Activated CD8-positive, alpha-beta memory T cell treated with anti-CD3 and anti-CD28 coated beads for 48 hours (primary cell): ENCODE measurements at places on chromosomes 3 and 15.

DNA sequence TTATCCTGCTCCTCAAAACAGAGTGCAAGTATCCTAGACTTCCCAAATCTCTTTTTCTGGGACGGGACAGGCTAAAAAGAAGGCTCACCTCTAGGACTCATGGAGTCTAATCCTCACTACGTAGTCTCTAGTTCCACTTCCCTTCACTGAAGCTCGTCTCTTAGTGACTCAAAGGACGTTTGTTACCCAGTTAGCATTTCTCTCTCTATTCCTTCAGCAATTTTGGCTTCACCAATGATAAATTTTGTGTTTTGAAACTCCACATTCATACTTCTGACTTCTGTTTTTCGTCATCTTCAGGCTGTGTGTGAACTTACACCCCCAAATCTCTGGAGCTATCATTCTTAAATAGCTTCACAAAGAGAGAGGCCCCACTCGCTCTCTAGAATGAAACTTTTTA lies 627.1 kb downstream of the NAALADL2 start:
- DNase-seq: no peak

DNA sequence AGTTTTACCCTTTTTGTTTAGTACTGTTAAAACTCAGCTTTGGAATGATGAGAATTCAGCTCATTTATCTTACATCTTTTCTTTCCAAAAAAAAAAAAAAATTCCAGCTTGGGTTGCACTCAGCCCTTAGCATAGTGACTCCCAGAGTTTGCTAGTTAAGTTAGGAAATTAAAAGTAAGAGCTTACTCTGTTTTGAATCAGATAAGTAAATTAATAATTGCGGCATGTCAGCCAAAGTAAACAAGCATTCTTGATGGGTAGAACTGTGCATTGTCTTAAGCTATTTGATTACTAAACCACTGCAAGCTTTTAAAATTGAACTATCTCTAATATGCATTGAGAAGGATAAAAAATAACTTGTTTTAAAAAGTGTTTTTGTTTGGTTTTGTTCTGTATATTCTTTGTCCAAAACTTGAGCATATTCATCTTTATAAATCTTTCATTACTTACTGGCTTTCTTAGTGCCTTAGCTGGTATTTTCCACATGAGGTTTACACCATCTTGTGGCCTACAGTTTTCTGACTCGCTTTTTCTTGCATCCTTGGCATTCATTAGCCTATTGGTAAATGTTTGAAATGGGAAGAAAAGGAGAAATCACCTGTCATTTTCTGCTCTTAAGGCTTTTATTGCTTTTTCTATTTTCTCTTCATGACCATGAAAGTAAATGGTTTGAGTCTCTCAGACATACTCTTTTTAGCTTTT lies 107.6 kb downstream of the FILIP1L start:
- no peak for DNase-seq

DNA sequence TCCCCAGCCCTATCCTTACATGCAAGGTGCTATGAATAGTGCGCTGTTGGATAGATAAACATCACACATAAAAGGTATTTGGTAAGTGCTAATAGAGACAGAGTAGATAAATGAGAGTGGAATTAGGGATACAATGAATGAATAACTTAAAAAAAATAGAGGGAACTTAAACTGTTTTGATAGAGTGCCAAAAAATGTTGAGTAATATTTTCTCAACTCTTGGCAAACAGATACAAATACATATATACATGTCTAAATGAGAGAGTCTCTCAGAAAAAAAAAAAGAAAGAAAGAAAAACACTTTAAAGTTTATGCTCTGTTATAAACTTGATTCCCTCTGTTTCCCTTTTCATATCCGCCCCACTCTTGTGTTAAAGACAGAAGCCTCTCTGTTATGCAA lies 667.4 kb downstream of the ROBO2 start:
- DNase-seq: no peak

DNA sequence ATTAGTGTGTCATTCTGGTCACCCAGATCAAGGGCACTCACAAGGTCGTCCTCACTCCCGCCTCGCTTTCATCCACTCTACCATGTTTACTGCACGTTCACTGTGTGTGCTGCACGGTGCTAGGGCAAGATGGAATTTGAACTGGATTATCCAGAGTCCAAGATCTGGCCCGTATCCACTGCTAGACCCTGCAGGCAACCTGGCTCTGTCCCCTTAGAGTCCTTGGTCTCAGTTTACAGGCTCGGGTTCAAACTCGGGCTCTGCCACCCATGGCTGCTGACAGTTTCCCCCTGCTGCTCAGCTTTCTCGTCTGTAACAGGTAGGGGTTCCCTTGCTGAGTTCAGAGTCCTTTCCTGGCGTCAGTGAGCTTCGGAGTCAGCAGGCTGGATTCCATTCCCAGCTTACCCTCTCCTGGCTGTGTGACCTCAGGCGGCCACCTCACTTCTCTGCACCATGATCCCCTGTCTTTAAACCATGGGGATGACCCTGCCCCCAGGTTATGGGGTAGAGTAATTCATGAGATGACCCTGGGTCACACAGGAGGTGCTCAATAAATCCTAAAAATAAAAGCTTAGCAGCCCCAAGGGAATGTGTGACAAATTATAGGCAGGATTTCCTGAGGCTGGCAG lies 79.6 kb upstream of the SLC6A6 start:
- DNase-seq: no peak

DNA sequence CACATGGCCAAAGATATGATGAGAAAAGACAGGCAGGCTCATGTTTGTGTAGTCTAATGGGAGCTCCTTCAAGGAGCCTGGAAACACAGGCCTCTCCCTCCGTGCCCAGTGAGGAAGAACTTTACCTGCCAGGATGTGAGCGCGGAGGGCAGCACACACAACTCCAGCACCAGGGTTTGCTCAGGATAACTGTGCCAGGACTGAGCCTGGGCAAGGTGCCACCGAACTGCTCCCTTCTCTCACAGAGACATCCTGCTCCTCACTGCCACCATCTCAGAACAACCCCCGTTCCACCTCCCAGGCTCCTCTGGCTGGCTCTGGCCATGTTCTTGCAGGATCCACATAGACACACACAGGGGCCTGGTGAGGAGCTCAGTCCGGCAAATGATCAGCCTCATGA lies 87.4 kb downstream of the NUP210 start:
- no peak for DNase-seq

GRCh38 chr15:32888221-32888761 lies 170.5 kb downstream of the GREM1 start:
- no peak for DNase-seq

DNA sequence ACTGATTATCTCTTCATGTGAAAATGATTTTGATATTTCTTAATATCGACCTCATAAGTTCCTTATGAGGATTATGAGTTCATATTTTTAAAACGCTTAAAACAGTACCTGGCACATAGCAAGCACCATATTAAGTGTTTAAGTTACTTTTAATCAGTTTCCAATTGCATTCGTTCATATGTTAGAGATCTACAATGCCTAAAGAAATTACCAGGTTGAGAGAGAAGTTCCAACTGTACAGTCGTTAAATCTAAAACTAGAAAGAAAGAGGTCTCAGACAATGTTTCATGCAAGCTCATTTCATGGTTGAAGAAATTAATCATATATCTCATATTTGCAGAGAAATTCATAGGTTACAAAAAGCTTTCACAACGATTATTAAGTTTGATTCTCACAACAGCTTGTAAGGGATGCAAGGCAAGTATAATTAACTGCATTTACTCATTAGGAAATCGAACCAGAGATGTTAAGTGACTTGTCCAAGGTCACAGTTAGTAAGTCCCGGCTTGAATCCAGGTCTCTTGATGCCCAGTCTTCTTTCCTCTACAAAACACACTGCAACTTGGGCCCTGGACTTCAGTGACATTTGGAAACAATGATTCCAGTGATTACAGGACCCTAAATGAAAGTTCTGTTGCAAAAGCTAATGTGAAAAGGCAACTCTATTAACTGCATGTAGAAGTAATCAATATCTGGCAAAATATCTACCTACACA lies 1.3 kb downstream of the MYO5A start:
- DNase-seq: no peak

DNA sequence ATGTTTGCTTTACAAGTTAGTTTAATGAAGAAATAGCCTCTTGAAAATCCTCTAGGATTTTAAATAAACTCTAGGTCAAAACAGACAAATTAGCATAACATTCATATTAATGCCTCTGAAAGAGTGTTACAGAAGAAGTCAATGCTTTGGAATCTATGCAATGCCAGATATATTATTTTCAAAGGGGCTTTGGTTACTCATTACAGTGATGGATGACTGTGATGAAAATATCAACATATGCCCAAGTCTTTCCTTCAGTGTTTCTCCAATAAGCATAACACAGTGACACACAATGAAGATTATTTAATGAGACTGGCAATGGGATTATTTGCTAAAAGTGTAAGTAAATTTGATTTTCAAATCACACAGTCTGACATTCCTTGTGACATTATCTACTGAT lies 1247.2 kb downstream of the ROBO2 start:
- no peak for DNase-seq

- DNase-seq: no peak
Measured at GRCh38 chr15:42065033-42065432, 29.3 kb downstream of the PLA2G4D start.

- DNase-seq: no peak
Measured at GRCh38 chr3:33658621-33658990, 59.4 kb downstream of the CLASP2 start.

DNA sequence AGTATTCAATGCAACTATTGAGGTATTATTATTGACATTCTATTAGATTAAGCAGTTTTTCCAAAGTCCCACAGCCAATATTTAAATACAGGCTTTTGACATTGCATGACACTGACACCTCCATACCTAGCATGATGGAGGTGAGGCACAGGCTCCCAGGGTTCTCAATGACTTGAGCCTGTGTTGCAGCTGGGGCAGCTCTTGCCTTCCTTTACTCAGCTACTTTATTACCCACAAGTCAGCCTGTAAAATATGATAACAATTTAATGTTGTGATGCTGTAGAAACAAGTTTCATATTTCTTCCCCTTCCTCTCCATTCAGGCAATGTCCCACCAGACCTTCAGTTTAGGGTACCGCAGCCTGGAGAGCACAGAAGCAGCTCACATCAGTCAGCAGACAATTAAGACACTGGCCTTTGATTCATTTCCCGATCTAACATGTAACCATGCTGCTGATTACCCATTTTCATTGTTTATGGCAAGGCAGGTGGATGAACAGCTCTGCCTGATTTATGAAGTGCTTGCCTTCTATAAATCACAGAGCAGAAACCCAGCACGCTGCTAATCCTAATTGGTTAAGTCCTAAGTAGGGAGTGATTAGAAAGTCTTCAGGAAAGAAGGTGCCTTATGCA lies 826.1 kb downstream of the AGBL1 start:
- DNase-seq: no peak

DNA sequence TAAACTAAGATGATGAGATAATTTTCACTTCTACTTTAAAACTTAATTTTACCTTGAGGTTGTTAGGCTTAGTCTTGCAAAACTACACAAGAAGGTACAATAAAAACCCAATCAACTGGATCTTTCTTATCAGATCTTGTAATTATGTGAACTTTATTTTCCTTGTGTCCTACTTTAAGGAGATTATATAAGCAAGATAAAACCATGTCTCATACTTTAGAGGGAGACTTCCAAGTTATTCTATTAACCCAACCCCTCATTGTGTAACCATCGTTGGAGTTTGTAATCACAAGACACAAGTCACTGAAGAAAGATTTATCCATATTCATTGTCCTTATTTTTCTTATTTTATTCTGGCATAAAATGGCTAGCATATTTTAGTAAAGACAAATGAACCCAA lies 165.6 kb downstream of the SERPINI1 start:
- DNase-seq: no peak

DNA sequence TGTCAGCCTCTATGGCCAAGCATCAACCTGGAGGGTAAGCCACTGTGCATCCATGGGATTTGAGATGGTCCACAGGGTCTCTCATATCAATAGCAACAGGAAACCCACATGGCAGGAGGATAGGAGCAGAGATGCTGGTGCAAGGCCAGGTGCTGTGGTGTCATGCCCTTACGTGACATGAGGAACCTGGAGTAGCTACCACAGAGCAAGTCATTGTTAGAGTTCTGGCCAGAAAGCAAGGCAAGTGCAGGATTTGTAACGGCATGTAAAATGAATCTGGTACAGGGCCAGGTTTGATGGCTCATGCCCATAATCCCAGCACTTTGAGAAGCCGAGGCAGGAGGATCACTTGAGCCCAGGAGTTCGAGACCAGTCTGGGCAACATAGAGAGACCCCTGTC lies 14.8 kb upstream of the ZNF774 start:
- no peak for DNase-seq

- no peak for DNase-seq
Measured at GRCh38 chr3:11903047-11903446, 56.4 kb upstream of the TAMM41 start.
